ENCODE measurements at places on chromosomes 4 and X.

DNA sequence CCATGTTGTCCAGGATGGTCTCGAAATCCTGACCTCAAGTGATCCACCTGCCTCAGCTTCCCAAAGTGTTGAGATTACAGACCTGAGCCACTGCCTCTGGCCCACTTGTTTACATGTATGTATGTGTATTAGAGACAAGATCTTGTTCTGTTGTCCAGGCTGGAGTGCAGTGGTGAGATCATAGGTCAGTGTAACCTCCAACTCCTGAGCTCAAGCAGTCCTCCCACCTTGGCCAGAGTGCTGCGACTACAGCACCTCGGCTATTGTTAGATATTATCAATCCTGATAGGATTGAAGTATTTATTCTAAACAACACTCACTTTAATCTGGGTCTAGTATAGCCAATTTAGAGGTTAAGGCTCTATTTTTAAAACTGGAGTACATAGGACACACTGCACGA lies 36.0 kb downstream of the PAGE1 start:
- no peak for DNase-seq

GRCh38 chrX:12139934-12140611 lies 1.8 kb downstream of the FRMPD4 start:
- DNase-seq, result no peak

- DNase-seq, result no peak
Observed at GRCh38 chrX:15160558-15161095, 109.3 kb downstream of the ASB9 start.

DNA sequence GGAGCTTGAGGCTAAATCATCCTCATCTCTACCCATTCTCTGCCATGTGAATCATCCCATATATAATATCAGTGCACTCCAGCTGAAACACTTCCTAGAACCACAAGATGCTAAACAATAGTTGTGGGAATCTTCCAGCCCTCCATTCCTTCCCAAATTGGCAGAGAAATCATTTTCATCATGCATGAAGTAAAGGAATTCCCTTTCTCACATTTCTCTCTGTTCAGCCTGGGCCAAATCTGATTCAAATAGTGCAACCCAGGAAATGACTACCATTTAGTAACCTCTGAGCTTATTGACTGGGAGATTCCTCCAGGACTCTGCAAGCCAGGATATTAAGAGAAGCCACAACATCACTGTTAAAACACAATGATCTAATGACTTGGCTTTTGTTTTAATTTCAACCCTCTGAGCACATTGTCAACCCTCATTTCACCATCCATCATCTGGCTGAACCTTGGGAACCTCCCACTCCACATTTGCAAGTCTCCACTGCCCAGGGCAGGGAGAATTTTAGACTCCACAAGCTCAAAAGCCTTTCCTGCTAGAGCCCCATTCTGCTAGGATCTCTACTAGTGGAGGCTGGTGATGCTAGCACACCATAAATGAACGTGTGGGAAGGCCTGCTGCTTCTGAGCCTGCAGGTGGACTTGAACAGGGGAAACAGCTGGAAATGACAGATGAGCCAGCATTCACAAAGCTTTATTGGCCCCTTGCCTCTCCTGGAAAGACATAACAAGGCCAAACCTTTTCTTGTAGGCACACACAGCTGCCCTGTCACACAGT lies 133.9 kb downstream of the TET2 start:
- DNase-seq, result no peak

GRCh38 chrX:74218895-74219294 lies 85.1 kb upstream of the ZCCHC13 start:
- no peak for DNase-seq

DNA sequence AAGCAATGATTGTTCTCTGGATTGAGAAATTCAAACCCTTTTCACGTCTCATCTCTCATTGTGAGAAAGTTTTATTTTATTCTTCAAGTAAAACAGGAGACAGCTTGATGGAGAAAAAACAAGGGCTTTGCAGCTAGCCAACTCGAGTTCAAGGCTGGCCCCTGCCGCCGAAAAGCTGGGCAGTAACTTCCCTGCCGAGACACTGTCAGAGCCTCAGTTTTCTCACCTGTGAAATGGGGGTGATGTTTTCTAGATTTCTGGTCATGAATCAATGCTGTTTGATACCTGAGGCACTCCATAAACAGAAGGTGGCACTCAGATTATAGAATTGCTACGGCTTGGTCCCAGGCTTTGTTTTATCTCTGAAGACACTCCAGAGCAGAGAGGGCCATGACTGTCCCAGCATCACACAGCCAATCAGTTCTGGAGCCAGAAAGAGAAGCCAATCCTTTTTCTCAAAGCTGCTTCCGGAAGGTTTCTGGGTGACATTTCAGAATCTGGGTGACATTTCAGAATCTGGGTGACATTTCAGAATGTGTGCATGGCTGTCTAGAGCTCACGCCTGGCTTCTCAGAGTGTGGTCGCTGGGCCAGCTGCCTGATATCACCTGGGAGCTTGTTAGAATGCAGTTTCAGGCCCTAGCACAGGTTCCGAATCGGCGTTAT lies 33.2 kb downstream of the HMX1 start:
- no peak for DNase-seq

DNA sequence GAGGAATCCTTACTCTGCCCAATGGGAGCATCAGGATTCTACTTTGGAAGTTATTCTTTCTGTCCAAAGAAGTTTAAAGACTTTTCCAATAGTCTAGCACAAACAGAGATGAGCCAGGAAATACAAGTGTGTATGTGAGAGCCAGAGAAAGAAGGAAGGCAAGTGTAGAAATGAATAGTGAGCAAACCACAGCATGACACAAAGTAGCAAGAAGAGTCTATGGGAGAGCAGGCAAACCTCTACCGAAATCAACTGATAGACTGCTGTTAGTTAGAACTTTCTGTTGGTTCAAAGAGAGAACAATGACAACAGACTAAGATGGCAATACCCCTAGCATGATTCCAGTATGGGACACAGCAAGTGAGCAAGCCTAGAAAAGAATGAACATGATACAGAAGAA lies 16.1 kb upstream of the GPR34 start:
- DNase-seq, result no peak

GRCh38 chr4:338759-339097 lies 1.1 kb downstream of the ZNF141 start:
- DNase-seq, result peak; percentile 6

- no peak for DNase-seq
Observed at GRCh38 chr4:168584321-168584771, 87.5 kb downstream of the PALLD start.

- no peak for DNase-seq
Observed at GRCh38 chr4:145298885-145299284, 118.5 kb upstream of the OTUD4 start.

GRCh38 chrX:37802028-37802427 lies 22.2 kb downstream of the CYBB start:
- no peak for DNase-seq

GRCh38 chrX:137548261-137548660 lies 17.7 kb upstream of the ZIC3 start:
- DNase-seq, result peak; percentile 26

- DNase-seq, result no peak
Observed at GRCh38 chr4:182829196-182829595, 88.0 kb downstream of the DCTD start.

DNA sequence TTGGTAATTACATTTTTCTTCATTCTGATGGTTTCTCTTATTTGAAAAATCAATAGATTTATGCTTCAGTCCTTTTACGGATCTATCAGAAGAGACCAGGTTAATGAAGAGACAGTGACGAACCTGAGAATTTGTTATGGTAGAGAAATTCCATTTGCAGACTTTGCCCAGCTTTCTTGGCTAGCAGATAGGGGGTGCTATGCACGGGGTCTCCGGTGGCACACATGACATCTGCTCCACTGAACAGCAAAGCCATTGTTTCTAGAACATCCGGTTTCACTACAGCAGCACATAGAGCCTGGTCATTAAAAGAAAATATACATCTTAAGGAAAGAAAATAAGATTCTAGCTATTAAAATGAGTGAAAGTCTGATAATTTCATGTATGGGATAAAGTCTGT lies 85.1 kb downstream of the ARAP2 start:
- peak; percentile 37 for DNase-seq

GRCh38 chr4:143196323-143196722 lies 11.6 kb downstream of the USP38 start:
- DNase-seq, result no peak

DNA sequence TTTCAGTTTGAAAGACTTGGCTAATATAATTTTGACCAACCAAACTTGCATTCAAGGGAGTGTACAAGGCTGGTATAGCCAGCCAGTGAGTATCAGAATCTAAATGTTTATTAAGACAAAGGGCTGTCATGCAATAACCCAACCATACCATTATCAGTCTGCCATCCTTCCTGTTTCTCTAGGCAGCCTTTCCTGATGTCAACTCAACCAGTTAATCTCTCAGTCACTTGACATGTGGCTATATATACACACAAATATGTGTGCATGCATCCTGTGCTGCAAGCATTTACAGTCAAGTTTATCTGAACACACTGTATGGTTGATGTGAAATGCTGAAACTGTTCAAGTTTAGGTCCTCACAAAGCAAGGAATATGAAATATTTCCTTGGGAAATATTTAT lies 17.2 kb downstream of the BTK start:
- no peak for DNase-seq

GRCh38 chrX:20143561-20143960 lies 1.9 kb upstream of the EIF1AX start:
- DNase-seq, result no peak

GRCh38 chrX:101462892-101463291 lies 22.4 kb upstream of the ARMCX4 start:
- peak; percentile 34 for DNase-seq

GRCh38 chr4:120052856-120053255 lies 13.8 kb downstream of the MAD2L1 start:
- DNase-seq, result no peak

GRCh38 chr4:183790661-183791060 lies 114.4 kb upstream of the STOX2 start:
- DNase-seq, result no peak

GRCh38 chr4:158538176-158538575 lies 16.5 kb downstream of the RXFP1 start:
- peak; percentile 21 for DNase-seq

DNA sequence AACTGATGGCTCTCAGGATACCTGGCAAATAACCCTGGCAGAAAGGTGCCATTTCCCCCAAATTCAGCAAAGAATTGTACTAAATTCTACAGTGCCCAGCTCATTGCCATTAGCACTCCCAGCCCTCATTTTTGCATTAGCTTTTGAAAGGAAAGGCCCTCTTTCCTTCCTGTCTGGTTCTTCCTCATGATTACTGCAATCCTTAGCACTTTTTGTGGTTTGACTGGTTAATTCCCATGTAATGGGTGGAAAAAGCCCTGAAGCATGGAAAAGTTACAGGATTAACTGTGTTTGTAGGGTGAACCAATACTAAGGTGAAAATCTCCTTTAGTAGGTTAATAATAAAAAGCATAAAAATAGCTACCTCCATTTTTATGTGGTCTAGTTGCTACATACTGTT lies 139.5 kb downstream of the NPNT start:
- no peak for DNase-seq

DNA sequence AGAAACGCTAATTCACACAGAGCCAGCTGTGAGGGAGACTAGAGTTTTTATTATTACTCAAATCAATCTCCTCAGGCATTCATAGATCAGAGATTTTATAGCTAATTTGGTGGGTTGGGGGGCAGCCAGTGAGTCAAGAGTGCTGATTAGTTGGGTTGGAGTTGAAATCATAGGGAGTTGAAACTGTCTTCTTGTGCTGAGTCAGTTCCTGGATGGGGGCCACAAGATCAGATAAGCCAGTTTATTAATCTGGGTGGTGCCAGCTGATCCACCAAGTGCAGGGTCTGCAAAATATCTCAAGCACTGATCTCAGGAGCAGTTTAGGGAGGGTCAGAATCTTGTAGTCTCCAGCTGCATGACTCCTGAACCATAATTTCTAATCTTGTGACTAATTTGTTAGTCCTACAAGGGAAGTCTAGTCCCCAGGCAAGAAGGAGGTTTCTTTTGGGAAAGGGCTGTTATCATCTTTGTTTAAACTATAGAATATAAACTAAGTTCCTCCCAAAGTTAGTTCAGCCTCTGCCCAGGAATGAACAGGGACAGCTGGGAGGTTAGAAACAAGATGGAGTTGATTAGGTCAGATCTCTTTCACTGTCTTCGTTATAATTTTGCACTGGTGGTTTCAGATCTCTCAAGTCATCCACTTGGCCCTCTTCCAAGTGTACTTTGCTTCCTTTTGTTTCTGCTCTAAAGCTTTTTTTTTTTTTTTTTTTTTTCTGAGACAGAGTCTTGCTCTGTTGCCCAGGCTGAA lies 5.4 kb upstream of the NAA11 start:
- DNase-seq, result no peak

DNA sequence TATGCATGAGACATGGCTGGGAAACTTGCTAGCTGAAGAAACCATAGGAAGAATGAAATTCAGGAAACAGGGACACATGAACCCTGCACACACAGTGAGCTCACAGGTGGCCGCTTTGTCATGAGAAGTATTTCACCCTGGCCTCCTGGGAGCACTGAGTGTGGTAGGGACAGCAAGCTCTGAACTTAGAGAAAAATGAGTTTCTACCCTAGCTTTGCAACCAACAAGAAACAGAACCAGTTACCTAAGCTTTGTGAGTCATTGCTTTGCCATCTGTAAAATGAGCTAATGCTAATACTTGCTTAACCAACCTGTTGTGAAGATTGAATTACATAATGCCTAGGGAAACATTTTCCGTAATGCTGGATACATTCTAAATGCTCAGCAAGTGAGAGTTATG lies 206.6 kb upstream of the HS3ST1 start:
- DNase-seq, result peak; percentile 82

GRCh38 chr4:156413239-156414135 lies 459.8 kb upstream of the CTSO start:
- no peak for DNase-seq

GRCh38 chrX:19647731-19648588 lies 132.7 kb upstream of the MAP3K15 start:
- no peak for DNase-seq

DNA sequence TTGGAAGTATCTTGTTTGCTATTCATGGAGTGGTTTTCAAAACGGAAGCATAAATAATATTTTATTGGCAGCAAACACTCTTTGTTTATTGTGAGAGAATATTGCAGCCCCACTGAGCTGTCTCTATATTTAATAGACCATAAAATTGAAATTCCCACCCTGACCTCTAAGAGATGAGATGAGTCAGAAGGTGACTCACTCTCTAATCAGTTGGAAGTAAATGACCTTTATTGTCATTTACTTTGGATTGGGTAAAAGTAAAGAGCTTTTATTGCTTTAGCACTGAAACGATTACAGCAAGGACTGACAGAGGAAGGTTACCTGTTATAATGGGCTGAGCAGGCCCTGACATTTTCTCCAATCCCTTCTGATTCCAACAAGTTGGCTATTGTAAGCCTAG lies 55.0 kb downstream of the SYTL5 start:
- peak; percentile 52 for DNase-seq

- no peak for DNase-seq
Observed at GRCh38 chr4:1866189-1866661, 5.0 kb upstream of the NSD2 start.

DNA sequence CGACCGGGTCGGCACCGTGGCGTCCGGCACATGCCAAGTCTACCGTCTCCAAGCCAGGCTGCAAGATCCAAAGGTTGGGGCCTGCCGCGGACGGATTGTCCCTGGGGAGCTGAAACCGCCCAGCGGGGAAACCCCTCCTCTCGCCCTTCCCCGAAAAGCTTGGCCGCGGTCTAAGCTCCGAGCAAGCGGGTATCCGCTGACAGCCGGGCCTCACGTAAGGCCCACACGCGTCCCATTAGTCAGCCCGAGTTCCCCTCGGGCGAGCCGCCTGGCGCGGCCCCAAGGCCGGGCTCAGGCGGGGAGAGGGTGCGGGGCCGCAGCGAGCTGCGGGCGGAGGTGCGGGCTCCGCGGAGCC lies 6.8 kb upstream of the BCOR start:
- DNase-seq, result peak; percentile 35
